SW480 (cell line): ENCODE measurements at places on chromosomes 3 and 15.

DNA sequence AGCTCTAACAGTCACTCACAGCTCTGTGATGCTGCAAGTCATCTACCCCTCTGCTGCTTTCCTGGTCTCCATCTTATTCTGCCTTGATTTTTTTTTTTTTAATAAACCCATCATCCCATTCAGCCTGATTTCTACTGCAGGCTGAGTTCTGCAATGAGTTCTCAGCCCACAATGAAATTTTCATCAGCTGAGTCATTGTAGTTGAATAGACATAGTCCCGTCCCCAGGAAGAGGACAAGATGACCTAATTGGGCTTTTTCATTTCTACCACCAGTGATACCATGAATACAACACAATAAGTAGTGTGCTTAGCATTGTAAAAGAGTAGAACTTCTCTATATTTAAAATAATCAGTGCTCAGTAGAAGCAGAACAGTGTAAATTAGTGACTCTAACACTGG is 59.3 kb downstream of the C3orf85 start:
- DNase-seq = peak; percentile 12

DNA sequence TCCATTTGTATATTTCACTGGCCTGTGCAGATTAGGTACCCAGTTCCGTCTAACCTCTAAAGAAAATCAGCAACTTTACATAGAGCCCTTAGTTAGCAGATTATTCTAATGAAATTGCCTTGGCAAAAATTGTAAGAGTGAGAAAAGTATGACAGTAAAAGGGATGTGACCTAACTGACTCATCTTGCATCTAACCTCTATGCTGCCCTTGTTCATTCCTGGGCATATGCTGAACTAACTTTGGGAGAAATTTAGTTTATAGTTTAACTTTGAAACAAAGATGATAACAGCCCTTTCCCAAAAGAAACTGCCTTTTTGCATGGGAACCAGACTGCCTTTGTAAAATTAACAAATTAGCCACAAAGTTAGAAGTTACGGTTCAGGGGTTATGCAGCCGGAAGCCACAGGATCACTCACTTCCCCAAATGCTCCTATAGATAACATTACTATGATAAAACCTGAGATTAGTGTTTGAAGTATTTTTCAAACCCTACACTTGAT is 839.8 kb upstream of the ALCAM start:
- DNase-seq = no peak

GRCh38 chr15:38042707-38043445 is 108.4 kb downstream of the TMCO5A start:
- DNase-seq = no peak

- no peak for DNase-seq
Observed at GRCh38 chr3:48587686-48588085, 7.4 kb downstream of the COL7A1 start.

DNA sequence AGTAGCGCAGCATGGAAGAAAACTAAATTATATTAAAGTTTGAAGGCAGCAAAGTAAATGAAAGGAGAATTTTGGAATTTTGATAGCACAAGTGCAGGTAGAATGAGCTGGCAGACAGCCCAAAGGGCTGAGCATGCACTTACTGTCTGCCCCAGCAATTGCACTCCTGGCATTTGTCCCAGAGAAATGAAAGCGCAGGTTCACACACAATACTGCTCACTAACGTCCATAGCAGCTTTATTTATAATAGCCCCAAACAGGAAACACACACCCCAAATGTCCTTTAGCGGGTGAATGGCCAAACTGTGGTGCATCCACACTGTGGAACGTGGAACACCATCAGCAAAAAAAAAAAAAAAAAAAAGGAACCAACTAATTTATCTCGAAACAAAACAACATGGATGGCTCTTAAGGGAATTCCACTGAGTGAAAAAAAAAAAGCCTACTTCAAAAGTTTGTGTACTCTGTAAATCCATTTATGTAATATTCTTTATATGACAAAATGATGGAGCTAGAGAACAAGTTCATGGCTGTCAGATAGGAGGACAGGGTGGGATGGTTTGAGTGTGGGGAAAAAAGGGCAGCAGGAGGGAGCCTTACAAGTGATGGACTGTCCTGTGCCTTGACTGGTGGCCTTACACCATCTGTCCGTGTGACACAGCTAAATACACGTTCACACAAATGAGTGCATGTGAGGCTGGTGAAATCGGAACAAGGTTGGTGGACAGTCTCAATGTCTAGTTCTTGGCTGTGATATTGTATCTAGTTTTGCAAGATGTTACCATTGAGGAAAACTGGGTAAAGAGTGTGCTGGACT is 6.0 kb upstream of the TM2D3 start:
- no peak for DNase-seq

DNA sequence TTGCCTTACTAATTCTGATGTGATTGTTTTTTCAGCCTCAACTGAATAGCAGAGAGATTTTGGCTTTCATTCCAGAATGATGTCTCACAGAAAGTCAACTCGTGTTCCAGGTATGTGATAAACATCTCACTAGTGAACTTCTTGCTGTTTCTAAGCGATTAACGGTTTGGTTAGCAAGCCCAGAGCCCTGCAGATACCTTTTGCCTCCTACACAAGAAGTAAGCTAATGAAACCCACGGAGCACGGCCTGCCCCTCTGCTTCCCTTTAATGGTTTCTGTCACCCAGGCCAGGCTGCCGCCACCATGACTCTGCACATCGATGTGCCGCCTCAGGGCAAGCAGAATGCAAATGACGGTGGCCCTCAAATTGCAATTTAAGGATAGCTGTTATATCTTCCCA is 155.9 kb upstream of the ICE2 start:
- DNase-seq = no peak

DNA sequence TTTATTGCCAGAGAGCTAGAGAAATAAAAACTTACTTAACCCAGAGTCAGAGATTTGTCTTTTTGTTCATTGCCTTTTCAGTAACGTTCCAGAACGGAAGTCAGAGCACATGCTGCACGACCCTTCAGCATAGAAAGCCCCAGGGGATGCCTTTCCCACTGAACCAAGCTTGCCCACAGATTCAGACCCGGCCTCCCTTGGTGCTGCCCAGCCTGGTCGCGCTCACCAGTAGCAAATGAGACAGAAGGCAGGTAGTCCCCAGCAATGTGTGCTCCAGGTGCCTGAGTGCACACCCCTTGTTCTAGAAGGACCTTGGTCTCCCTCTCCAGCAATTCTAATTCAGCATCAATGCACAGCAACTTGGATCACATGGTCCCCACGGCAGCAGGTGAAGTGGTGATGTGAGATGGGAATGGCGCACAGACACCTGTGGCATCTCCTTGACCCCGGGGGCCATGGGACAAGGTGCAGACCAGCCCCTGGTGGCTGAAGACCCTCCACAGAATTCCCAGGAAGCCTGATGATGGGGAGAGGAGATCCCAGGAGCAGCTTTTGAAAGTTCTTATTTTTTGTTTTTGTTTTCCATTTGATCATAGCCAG is 91.8 kb upstream of the IQSEC1 start:
- no peak for DNase-seq

DNA sequence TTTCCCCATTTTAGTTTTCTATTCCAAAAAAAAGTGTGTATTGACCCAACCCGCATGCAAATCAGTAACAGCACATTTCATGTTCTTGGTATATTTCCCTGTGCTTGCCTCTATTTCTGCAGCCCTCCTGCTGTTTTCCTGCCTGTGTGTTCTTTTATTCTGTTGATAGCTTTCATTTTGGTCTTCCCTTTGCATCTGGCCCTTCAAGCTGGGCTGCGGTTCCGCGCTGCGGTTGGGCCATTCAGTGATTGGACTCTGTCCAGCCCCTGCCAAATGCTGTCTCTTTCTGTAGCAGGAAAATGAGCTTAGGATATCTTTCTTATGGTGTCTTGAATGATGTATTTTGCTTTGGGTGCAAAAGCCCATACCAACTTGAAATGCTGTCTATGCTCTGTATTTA is 49.9 kb downstream of the ZNF621 start:
- no peak for DNase-seq

DNA sequence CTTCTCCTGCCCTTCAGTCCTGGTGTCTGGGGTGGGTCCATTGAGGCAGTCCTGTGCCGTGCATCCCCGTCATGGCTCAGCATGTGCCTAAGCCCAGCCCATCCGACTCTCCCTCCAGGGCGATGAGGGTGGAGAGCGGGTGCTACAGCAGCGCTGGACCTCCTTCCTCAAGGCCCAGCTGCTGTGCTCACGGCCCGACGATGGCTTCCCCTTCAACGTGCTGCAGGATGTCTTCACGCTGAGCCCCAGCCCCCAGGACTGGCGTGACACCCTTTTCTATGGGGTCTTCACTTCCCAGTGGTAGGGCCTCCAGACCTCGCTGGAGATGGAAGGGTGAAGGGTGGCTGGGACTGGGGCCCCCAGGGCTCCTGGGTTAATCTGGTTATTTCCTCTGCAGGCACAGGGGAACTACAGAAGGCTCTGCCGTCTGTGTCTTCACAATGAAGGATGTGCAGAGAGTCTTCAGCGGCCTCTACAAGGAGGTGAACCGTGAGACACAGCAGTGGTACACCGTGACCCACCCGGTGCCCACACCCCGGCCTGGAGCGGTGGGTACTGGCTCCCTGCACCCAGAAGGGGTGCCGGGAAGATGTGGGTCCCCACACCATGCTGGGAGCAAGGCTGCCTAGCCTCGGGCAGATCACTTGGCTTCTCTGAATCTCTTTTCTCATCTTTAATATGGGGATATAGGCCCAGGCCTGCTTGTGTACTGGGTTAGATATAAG is 10.1 kb downstream of the CIB1 start:
- no peak for DNase-seq

GRCh38 chr15:43134157-43134635 is 810 bp downstream of the TMEM62 start:
- DNase-seq = peak; percentile 20

- no peak for DNase-seq
Observed at GRCh38 chr3:171113716-171114115, 87.2 kb upstream of the SLC2A2 start.

DNA sequence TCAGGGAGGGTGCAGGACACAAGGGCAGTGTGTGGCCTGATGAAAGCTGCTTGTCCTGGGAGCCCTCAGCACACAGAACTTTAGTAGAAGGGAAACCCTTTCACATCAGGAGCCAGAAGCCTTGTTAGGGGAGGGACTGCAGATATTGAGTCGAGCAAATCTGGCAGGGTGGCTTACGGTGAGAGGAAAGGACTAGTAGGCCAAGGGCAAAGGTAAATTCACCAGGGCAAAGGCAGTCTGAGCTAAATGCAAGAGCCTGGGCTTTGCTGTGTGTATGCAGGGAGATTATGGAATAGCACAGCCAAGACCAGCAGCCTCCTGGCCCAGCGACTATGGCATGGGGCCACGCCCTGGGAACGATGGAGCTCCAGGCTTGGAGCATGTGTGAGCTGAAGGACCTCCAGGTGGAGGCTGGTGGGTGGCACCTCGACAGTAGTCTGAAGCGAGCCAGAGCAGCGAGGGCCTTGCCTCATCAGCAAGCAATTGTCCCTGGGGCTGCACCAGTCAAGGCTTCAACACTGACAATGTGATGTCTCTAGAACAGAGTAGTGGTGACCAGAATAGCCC is 76.1 kb downstream of the CCR1 start:
- DNase-seq = no peak

GRCh38 chr15:59401824-59402569 is 29.3 kb upstream of the MYO1E start:
- DNase-seq = no peak

- DNase-seq = no peak
Observed at GRCh38 chr15:43901495-43901894, 74.7 kb downstream of the WDR76 start.
